ENCODE measurements at places on chromosomes 7 and 10.
A peak's percentile ranks its signal among the peaks of the same experiment; 100 is the strongest.

GRCh38 chr10:93475871-93476270, 6.3 kb downstream of the MYOF start:
- no peak for DNase-seq

DNA sequence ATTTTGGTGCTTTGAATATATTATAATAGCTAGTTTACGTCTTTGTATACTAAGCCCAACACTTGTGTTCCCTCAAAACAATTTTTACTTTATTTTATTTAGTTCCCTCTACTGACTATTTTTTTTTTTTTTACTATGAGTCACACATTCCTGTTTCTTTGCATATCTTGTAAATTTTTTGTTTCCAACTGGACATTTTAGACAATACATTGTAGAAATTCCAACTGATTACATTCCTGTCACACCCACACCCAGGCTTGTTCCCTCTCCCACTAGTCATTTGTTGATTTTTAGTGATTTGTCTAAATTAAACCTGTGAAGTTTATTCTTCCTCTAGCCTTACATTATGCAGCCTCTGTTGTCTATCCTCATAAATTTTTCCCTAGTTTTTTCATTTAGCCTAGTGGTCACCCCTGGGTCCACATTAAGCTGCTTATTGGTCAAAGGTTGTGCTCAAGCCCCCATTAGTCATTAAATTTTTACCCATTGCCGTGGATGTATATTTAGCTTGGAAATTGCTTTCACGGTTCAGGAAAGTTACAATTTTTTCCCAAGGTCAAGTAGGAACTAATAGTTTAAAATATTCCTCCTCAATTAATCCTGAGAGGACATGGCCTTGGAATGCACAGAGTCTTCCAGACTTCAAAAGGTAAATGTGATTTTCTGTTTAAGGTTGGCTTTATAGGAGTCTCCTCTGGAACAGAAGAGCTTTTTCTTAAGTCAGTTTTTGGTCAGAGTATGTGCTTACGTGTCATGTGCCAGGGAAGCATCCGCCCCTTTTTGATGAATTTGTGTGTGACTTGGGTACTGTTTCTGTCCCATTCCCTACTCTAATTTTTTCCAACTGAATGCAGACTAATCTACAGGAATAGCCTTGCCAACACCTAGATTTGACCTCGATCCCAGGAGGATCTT, 207.6 kb upstream of the TMEM72 start:
- DNase-seq: no peak

- DNase-seq: peak; percentile 73
Observed at GRCh38 chr7:93178213-93178612, 30.0 kb upstream of the SAMD9L start.

DNA sequence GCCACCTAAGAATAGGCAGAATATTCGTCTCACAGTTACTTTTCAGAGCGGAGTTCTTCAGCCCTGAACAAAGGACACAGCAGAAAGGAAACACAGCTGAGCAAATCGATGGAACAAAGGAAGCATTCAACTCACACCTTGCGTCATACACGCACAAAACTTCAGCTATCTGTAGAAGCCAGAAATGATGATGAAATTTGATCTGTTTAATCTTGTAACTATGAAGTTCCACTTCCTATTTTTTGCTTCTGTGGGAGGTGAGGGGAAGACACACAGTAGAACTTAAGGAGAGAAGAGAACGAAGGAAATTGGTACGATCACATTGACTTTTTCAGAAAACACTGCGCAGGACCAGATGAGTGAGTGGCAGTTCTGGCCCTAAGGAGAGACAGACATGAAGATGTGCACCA, 26.2 kb downstream of the FAM171A1 start:
- DNase-seq: peak; percentile 14

DNA sequence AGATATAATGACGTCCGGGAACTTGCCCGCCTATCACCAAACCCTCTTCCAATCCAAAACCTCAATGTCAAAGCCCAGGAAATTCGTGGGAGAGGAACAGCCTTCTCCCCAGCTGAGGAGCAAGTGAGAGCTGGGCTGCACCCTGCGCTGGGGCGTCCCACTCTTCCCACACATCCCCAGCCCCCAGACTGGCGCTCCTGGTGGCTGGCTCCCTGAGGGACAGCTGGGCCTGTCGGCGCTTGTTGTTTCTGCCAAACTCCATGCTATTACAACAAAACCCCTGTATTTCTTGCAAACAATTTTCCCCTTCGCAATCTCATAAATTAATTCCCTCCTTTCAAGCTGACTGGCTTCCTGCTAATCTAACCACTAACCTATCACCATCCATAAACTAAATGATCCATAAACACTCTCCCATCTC, 53.0 kb downstream of the GRID1 start:
- no peak for DNase-seq

Data from NCI-H1092 treated with DMSO at 0.1 percent for 48 hours (cell line).